ENCODE measurements at places on chromosomes 12 and 14.
A peak's percentile ranks its signal among the peaks of the same experiment; 100 is the strongest.

DNA sequence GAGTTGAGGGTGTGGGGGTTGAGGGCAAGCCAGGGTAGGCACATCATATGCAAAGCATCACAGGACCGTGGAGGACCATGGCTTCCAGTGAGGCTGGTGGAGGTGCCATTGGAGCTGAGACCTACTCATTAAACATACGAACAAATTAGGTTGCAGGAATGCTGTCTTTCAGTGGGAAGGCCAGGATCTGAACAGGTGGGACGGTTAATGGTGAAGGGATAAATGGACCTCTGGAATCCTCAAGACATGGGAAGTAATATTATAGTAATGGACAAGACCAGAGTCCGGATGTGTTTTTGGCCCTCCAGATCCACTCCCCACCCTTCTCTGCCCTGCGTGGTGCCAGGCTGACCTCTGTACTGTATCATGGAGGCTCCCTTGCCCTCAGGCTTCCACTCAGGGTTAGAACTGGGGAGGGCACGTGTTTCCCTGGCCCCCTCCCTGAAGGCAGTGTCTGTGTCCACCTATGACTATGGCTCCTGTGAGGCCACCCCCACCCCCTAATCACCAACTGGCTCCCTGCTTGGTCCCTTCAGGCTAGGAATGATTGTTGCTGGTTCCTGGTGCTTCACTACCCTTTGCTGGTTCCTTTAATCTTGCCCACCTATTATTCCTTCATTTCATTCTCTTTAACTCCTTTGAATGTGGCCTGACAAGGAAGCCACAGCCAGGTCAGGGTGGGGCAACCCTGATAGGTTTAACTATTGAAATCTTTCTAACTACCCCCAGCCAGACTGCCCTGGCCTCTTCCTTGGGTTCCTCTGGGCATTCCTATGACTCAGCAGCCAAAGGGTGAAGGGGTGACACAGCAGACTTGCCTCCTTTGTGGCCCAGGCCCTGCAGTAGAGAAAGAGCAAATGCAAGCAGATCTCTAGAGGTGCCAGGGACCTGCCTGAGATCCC lies 10.7 kb downstream of the DHRS2 start:
- DNase-seq = no peak

DNA sequence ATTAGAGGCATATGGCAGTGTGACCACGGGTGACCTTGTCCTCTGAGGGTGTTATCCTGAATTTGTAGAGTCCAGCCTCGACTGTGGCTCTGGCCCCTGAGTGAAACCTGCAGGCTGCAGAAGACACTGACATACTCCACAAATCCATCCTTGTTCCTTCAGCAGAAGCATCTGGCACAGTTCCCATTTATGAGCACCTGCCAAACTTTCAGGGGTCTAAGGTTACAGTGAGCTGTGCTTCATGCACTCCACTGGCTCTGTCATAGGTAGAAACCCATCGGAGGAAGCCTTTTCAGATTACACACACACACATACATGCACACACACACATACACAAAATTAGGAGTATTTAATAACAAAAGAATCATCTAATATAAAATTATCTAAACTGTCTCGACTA lies 13.6 kb upstream of the NUAK1 start:
- DNase-seq = no peak

GRCh38 chr14:85601246-85601645 lies 71.3 kb downstream of the FLRT2 start:
- DNase-seq = no peak

- DNase-seq = no peak
Observed at GRCh38 chr12:4303750-4304149, 17.3 kb upstream of the TIGAR start.

GRCh38 chr12:14303661-14304155 lies 61.8 kb upstream of the ATF7IP start:
- DNase-seq = no peak

DNA sequence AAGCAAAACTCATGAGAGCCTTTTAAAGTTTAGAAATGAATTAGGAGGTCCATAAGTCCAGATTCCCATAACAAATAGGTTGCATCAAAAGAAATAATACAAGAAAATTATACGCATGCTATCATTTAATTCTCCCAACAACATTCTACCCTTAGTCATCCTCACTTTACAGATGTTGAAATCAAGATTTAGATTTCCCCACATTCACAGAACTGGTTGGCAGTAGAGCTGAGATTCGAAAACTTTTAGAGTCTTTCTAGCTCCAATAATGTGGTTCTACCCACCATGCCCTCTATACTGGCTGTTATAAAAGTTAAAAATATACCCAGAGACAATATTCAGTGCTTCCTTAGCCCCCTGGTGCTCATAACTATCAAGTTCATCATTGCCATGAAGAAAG lies 56.6 kb upstream of the METAP2 start:
- DNase-seq = no peak

DNA sequence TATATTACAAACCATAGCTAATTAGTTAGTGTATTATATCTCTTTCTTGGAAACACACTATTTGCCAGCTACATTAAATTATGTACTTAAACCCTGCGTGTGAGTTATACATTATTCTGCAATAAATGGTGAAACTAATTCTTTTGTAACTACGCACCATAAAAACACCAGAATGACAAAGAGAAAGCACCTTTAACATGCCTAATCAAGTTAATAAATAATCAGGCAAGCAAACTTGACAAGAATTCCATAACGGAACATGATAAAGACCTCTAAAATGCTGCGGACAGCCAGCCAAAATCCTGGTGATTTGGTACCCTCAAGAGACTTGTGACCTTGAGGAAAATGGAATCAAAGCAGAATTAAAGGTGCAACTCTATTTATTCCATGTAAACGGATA lies 375.3 kb upstream of the KITLG start:
- no peak for DNase-seq

- DNase-seq = no peak
Observed at GRCh38 chr14:22494486-22495135, 94.4 kb downstream of the DAD1 start.

GRCh38 chr12:120094485-120094884 lies 22.1 kb downstream of the RAB35 start:
- no peak for DNase-seq

DNA sequence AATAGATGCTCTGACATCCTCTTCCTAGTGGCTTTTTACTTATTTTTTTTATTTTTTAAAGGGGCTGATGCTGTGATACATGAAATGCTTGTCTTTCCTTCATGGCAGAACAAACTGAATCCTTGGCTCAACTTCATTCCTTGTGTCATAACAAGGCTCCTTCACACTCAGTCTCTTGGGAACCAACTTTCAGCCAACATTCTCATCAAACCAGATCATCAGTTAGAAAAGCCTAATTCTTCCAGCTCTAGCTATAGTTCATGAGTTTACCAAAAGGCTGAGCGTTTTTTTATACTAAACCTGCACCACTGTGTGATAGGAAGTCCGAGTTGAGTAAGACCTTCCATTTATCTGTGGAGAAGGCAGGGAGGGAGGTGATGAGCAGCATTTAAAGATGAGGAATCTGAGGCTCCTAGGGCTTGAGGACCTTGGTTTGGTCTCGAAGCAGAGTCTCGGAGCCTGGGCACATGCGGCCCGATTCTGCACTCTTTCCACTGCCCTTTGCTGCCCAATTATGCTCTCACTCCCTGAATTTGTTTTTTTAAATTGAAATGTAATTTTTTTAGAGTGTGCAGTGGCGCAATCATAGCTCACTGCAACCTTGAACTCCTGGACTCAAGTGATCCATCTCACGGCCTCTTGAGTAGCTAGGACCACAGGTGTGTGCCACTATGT lies 8.2 kb downstream of the GPRC5D start:
- DNase-seq = no peak

- DNase-seq = no peak
Observed at GRCh38 chr12:124024776-124025175, 51.8 kb downstream of the ZNF664 start.

DNA sequence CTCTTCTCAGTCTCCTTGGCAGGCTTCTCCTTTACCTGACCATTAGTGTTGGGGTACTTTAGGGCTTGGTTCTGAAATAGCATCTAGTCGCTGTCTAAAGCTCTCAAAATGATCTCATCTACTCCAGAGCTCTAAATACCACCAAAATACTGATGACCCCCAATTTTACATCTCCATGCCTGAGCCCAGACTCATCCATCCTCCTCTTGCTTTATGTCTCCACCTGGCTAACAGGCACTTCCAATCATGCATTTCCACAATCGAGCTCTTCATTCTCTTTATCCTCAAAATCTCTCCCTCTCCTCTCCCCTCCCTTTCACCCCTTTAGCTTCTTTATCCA lies 40.5 kb upstream of the PTGR2 start:
- no peak for DNase-seq

DNA sequence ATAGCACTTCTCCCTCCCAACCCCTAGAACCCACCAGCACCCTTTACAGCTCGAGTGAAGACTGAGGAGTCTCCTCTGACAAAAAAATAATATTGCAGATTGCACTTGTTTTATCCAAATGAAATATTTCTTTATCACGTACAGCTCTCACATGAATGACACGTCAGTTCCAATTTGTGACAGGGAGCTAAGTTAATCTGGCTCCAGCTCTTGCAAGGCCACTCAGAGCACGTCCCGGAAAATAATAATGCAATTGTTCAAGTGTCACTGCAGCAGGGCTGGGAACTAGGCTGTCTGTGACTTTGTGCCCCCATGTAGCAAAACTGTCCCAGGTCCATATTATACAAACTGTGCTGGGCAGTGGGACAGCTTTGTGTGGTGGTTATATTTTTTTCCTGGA lies 539.6 kb downstream of the VRK1 start:
- peak; percentile 78 for DNase-seq

DNA sequence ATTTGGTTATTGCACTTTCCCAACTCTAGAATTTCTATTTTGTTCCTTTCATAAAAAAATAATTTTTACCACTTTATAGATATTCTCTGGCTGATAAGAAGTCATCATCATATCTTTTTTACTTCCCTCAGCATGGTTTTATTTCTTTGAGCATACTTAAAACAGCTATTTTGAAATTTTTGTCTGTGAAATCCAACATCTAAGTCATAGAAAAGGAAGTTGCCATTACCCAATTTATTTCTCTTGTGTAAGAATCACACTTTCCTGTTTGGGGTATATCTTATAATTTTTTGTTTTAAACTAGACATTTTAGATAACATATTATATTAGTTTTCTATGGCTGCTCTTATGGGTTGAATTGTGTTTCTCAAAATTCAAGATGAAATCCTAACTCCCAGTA lies 400.2 kb upstream of the OR4E1 start:
- DNase-seq = no peak

GRCh38 chr14:38868399-38869290 lies 234.4 kb downstream of the SEC23A start:
- DNase-seq = no peak

GRCh38 chr14:82112210-82112839 lies 578.7 kb upstream of the SEL1L start:
- DNase-seq = no peak

GRCh38 chr12:1398673-1399072 lies 195.7 kb downstream of the FBXL14 start:
- no peak for DNase-seq

DNA sequence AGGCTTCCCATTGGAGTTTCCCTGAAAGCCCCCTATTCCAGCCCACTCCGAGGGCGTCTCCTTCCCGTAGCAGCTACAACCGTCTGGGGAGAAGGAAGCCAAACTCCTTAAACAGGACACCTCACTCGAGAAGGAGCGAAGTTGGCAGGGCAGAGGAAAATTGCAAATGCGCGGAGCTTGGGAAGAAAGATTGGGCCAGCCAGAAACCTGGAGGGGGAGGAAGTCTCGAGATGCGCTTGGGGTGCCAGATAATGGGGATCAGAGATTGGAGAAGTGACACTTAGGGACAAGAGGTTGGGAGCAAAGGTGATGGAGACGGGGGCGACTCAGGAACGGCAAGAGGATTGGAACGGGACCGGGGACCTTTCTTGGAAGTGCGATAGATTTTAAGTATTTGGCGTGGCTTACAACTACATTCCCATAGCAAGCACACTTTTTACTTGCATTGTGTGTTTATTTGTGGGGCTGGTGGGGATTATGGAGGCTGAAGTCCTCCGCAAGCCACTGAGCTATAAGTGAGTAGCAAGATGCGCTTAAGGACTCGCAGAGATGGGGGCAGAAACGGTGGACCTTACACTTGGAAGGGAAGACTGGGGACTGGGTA lies 926 bp downstream of the HRK start:
- DNase-seq = no peak

GRCh38 chr14:100392356-100392755 lies 69.2 kb downstream of the SLC25A47 start:
- DNase-seq = no peak

GRCh38 chr14:83085725-83086124 lies 1552.1 kb upstream of the SEL1L start:
- DNase-seq = no peak

DNA sequence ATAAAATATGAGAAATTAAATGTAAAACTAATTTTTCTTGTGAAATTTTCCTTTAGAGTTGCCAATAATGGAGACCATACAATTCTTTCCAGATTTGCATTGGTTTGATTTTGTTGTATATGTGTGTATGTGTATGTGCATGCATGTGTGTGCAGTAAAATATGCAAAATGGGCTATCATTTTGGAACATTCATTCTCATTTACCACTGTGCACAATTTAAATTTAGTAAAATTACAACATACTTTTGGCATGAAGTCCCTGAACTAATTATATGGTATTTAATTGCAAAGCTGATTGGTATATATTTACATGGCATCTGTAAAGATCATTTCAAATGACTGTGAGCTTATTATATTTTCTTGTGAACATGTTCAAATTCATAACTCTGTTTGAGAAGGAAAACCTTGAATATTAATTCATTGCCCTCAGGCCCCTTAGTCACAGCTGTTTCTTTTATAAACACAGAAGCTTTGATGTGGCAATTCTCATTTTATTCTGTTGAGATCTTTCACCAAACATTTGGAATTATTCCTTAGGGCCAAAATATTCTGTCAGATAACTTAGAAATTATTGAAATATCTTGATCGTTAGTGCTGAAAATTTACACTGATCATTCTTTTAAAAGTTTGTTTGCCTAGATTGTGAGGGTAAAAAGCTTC lies 17.6 kb downstream of the KERA start:
- DNase-seq = no peak

DNA sequence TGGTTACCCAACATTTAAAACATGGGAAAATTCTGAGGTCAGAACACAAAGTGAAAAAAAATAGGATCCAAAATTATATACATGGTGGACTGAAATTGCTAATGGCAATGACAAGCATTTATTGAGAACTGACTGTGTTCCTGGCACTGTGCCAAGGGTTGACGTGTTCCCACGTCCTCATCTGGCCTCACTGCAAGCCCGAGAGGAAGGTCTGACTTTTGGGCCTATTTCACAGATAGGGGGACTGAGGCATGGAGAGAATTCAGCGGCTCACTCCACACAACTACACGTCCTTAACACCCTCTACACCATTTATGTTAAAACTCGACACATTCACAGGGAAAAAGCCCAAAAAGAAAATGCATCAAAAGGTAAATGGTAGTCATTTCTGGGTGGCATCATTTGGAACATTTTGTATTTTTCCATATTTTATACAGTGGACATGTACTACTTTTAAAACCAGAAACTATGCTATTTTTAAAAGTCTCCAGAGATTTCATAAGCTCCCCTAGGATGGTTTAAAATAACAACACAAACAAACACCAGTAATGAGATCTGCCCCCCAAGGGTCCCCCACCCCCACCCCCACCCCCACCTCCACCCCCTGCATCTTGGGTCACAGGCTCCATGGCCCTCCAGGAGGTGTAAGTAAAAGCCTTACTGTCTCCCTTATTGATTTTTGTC lies 27.7 kb downstream of the CLMN start:
- DNase-seq = peak; percentile 67

GRCh38 chr14:71720978-71721624 lies 211.1 kb upstream of the RGS6 start:
- peak; percentile 71 for DNase-seq
